ENCODE measurements at places on chromosomes 5 and 9. TPM values are rescaled to one million over a fixed set of nuclear protein-coding genes. Genes with fewer than 3 reads are reported as not detected.

GRCh38 chr5:98917433-98917832 is 11.4 kb downstream of the CHD1 start:
- no peaks in the 10 kb centered on the region for H3K27me3 ChIP-seq
- no peak overlapping the region for H3K27ac ChIP-seq
- H3K36me3 ChIP-seq: peaks cover 54% of the 10 kb centered on the region
- no peak overlapping the region for H3K4me3 ChIP-seq

- H3K27me3 ChIP-seq: no peaks in the 10 kb centered on the region
- H3K4me3 ChIP-seq: peak overlapping the region; percentile 89
- peak overlapping the region; percentile 92 for H3K27ac ChIP-seq
Measured at GRCh38 chr9:36258996-36259533, 817 bp upstream of the GNE start.

The IQGAP2 gene
- total RNA-seq: 39.1 TPM

GRCh38 chr5:67195406-67196275 is 958 bp downstream of the CD180 start:
- H3K4me3 ChIP-seq: no peak overlapping the region
- H3K27me3 ChIP-seq: no peaks in the 10 kb centered on the region
- peaks cover 24% of the 10 kb centered on the region for H3K4me1 ChIP-seq

GRCh38 chr9:5110867-5111681 is 74.4 kb downstream of the INSL6 start:
- H3K27me3 ChIP-seq: no peaks in the 10 kb centered on the region
- H3K4me1 ChIP-seq: no peaks in the 10 kb centered on the region
- no peak for DNase-seq
- no peak overlapping the region for H3K27ac ChIP-seq

DNA sequence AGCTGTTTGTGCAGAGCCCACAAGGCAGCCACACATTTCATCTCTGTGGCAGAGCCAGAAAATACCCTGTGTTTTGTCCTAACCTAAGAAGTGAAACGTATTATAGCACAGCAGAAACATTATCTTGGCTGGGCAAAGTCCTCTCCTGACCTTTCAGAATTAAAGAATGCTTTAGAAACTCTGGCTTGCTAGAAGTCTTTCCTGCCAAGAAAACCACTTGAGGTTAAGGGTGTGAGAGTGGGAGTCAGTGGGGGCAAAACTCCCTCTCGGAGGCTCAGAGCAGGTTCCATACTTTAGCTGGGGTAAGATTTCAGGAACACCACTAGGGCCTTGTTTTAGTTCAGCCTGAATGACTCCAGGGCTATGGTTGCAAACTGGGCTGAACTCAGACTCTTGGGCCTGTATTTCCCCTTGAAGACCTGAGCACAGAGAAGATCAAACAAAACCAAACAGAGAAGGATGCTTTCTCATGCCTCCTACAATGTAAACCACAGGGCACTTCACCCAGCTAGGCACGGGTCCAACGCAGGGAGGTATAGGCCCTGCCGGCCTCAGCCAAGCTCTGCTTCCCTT is 48.0 kb downstream of the ZNF366 start:
- H3K36me3 ChIP-seq: no peaks in the 10 kb centered on the region
- no peak for DNase-seq
- H3K4me3 ChIP-seq: no peak overlapping the region
- peaks cover 4% of the 10 kb centered on the region for H3K4me1 ChIP-seq

DNA sequence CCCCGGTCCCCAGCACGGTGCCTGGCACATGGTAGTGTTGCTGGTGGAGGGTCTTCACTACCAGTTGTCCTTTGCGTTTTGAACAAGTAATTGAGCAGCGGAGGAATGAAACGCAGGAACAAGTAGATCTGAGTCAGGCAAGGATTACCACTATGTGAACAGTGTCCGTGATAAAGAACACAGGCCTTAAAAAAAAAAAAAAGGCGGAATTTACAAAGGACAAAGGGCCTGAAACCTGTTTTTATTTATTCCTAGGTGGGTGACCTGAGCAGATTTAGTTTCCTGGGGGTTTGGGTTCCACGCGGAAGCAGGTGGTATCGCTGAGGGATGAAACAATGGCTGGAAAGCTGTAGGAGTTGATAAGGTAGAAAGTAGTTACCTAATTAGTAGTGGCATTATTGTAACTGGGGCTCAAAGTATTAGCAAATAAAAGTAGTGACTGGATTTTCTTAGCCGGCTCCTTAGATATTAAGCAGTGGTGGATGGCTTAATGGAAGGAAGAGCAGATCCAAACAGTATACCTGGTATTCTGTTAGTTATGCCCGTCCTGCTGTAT is 1.1 kb downstream of the RUSC2 start:
- no peaks in the 10 kb centered on the region for H3K36me3 ChIP-seq
- H3K27me3 ChIP-seq: peaks cover 17% of the 10 kb centered on the region
- peak overlapping the region; percentile 78 for H3K4me3 ChIP-seq

GRCh38 chr5:156758011-156758791 is 91.9 kb upstream of the PPP1R2B start:
- no peak overlapping the region for H3K27ac ChIP-seq
- no peaks in the 10 kb centered on the region for H3K36me3 ChIP-seq
- peaks cover 1% of the 10 kb centered on the region for H3K27me3 ChIP-seq

DNA sequence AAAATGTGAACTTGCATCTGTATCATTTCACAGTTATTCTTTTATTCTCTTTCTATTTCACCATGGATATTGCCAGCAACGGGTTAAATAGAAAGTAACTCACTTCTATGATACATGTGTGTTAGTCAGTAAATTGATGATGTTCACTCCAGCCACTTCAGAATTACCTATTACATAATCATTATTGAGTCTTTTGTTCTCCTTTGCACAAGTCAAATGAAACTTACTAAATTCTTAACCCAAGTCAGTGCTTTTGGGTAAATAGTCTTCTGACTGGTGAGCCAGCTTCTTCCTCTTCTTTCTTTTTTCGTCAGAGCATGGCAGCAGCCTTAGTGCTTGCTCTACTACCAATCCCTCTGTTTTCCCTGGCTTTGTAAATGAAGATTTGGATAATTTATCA is 344.3 kb downstream of the RAB3C start:
- no peak for DNase-seq
- peaks cover 16% of the 10 kb centered on the region for H3K27me3 ChIP-seq
- H3K4me3 ChIP-seq: no peak overlapping the region
- H3K27ac ChIP-seq: no peak overlapping the region

The TRAF1 gene
- 147 TPM for total RNA-seq

GRCh38 chr5:93070938-93071337 is 510.1 kb downstream of the NR2F1-AS1 start:
- no peaks in the 10 kb centered on the region for H3K27me3 ChIP-seq
- no peaks in the 10 kb centered on the region for H3K36me3 ChIP-seq
- no peak overlapping the region for H3K4me3 ChIP-seq
- no peaks in the 10 kb centered on the region for H3K4me1 ChIP-seq

- H3K4me1 ChIP-seq: no peaks in the 10 kb centered on the region
- H3K27ac ChIP-seq: no peak overlapping the region
- no peak for DNase-seq
- no peaks in the 10 kb centered on the region for H3K36me3 ChIP-seq
Measured at GRCh38 chr5:78667461-78668103, 19.0 kb upstream of the LHFPL2 start.

GRCh38 chr5:14721990-14722656 is 57.6 kb downstream of the OTULIN start:
- no peak overlapping the region for H3K4me3 ChIP-seq
- no peak overlapping the region for H3K27ac ChIP-seq
- H3K4me1 ChIP-seq: peaks cover 31% of the 10 kb centered on the region
- no peaks in the 10 kb centered on the region for H3K27me3 ChIP-seq
- peaks cover 32% of the 10 kb centered on the region for H3K36me3 ChIP-seq

The FOXD4L5 gene
- total RNA-seq: 0.11 TPM

GRCh38 chr5:150224483-150225027 is 34.7 kb downstream of the SLC6A7 start:
- no peak for DNase-seq
- no peak overlapping the region for H3K27ac ChIP-seq
- H3K27me3 ChIP-seq: no peaks in the 10 kb centered on the region
- no peaks in the 10 kb centered on the region for H3K36me3 ChIP-seq
- no peak overlapping the region for H3K4me3 ChIP-seq
- H3K4me1 ChIP-seq: no peaks in the 10 kb centered on the region

DNA sequence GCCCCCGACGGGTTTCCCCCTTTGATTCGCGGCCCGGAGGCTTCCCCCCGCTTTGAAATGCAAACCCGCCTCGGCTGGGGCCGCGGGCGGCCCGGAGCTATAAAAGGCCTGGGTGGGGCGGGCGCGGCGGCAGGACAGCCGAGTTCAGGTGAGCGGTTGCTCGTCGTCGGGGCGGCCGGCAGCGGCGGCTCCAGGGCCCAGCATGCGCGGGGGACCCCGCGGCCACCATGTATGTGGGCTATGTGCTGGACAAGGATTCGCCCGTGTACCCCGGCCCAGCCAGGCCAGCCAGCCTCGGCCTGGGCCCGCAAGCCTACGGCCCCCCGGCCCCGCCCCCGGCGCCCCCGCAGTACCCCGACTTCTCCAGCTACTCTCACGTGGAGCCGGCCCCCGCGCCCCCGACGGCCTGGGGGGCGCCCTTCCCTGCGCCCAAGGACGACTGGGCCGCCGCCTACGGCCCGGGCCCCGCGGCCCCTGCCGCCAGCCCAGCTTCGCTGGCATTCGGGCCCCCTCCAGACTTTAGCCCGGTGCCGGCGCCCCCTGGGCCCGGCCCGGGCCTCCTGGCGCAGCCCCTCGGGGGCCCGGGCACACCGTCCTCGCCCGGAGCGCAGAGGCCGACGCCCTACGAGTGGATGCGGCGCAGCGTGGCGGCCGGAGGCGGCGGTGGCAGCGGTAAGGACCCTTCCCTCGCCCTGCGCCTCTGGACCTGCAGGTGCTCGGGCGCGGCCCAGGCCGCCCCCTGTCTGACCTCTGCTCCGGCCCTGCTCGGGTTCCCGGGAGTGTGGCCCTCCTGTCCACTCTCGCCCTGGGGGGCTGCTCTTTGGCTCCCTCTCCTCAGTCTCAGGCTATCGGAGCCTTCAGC is at the start of gene CDX1:
Gene CDX1 (plus strand): TSS at position 129 of the 862 bp plus-strand sequence. CDS start 99 bp downstream, at position 228.
- no peak for DNase-seq
- peaks cover 33% of the 10 kb centered on the region for H3K27me3 ChIP-seq
- H3K4me3 ChIP-seq: no peak within 1 kb of the TSS
- H3K4me1 ChIP-seq: no peaks in the 10 kb centered on the region
- H3K27ac ChIP-seq: no peak within 1 kb of the TSS

DNA sequence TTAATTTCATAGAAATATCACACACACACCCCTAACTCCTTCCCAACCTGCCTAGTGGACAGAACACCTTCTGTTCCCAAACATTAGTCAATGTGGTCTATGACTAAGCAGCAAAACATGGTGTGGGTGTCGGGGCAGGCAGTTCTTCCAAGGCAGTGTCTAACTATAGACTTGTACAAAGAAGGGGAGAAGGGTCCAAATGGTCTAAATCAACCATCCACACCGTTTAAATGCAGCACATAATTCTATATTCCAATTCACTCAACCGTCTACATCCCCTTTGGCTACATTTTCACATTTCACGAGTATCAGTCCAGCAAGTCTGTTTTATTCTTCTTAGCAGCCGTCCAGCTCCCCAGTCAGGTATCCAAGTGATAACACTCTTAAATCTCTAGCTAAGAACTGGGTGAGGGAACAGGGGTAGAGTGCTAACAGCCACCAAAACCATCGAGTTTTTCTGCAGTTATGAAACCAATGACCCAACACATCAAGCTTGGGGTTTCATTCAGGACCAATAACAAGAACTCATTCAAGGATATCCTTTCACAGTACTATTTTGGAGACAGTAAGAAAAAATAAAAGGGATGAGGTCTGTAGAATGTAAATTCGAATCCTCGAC is 3.3 kb downstream of the ZNF608 start:
- no peak overlapping the region for H3K27ac ChIP-seq
- H3K27me3 ChIP-seq: peaks cover 36% of the 10 kb centered on the region

All from activated CD8-positive, alpha-beta T cell treated with anti-CD3 and anti-CD28 coated beads for 36 hours (primary cell).